Stimulated activated CD4-positive, alpha-beta T cell treated with anti-CD3 and anti-CD28 coated beads, Interleukin-12 subunit alpha, Interleukin-12 subunit beta, amount 100 ng/mL, for 48 hours (primary cell): ENCODE measurements at places on chromosomes 6 and 20.

- peak; percentile 46 for DNase-seq
These were observed 25.8 kb downstream of the SNRNP48 start for GRCh38 chr6:7615611-7616383.

DNA sequence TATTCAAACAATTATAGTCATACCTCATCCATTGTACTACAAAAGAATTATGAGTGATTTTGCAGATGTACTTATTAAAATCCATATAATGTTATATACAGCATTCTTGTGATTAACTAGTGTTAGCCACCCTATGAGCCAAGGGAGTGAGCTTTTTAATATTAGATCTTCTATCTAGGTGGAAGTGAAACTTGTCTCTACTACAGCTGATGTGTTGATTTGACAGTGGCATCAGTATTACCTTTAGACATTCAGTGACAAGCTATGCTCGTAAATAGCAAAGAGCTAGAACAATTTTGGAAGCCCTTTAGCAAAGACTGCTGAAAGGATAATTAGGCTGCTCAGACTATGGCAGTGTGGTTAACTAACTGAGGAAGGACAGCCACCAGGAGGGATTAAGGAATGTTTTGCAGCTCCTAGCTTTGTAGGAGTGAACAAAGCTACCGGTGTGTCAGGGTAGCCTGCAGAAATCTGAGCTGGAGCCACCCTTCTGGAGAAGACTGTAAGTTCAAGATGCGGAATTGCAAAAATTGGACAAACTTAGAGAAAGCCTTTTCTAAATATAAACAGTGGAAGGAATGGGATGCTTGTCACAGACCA, 73.7 kb downstream of the AFG1L start:
- no peak for DNase-seq

DNA sequence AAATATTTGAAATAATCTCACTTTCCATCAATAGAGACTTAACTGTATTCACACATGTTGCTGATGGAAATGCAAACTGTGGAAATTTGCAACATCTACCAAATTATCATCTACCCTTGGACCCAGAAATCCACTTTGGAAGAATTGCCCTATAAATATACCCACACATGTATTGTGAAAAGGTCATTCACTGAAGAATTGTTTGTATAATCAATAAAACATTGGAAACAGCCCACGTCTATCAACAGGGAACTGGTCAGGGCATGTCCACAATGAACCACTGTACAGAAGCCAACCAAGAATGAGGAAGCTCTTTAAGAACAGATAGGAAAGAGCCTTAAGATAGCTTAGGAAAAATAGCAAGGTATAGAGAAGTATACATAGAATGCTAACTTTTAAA, 36.2 kb downstream of the PXDC1 start:
- no peak for DNase-seq

GRCh38 chr6:107202876-107203468, 87.7 kb upstream of the BEND3 start:
- DNase-seq: no peak

- no peak for DNase-seq
These were observed 314.7 kb downstream of the EPM2A start for GRCh38 chr6:145420599-145420998.

GRCh38 chr6:99458319-99458718, 33.2 kb upstream of the PNISR start:
- peak; percentile 18 for DNase-seq

GRCh38 chr6:22036275-22036674, 260.6 kb downstream of the PRL start:
- DNase-seq: no peak

GRCh38 chr6:106829451-106829850, 145.1 kb downstream of the CD24 start:
- no peak for DNase-seq

GRCh38 chr20:13922241-13922640, 68.2 kb downstream of the SEL1L2 start:
- no peak for DNase-seq

GRCh38 chr6:15330174-15330944, 84.5 kb downstream of the JARID2 start:
- no peak for DNase-seq
